Thymus (tissue), 14 donors: ENCODE measurements at places on chromosomes 2 and 18. TPM values are rescaled to one million over a fixed set of nuclear protein-coding genes. Genes with fewer than 3 reads are reported as not detected.

The TANK gene
- polyA plus RNA-seq, result 57.7 TPM

The CFAP221 gene
- polyA plus RNA-seq, result 0.41 TPM

The SCN3A gene
- polyA plus RNA-seq, result 3.0 TPM

The FBXO15 gene
- 9.5 TPM for polyA plus RNA-seq

The FOSL2 gene
- 37.1 TPM for polyA plus RNA-seq

The ASB18 gene
- polyA plus RNA-seq, result under 0.01 TPM

The REG1B gene
- 0.68 TPM for polyA plus RNA-seq

The RPRM gene
- polyA plus RNA-seq, result 0.59 TPM

The HOXD11 gene
- polyA plus RNA-seq, result 0.09 TPM

The VWA3B gene
- 0.30 TPM for polyA plus RNA-seq

The SP9 gene
- polyA plus RNA-seq, result 0.07 TPM
